ENCODE measurements at places on chromosomes 11 and 22. TPM values are rescaled to one million over a fixed set of nuclear protein-coding genes. Genes with fewer than 3 reads are reported as not detected.
A peak's percentile ranks its signal among the peaks of the same experiment; 100 is the strongest.

SCO2 gene
- 4.5 TPM for total RNA-seq

RASGRP2 gene
- total RNA-seq, result 89.1 TPM

GGTLC2 gene
- not detected for total RNA-seq

SHISAL1 gene
- total RNA-seq, result 3.4 TPM

CST6 gene
- 16.9 TPM for total RNA-seq

DNA sequence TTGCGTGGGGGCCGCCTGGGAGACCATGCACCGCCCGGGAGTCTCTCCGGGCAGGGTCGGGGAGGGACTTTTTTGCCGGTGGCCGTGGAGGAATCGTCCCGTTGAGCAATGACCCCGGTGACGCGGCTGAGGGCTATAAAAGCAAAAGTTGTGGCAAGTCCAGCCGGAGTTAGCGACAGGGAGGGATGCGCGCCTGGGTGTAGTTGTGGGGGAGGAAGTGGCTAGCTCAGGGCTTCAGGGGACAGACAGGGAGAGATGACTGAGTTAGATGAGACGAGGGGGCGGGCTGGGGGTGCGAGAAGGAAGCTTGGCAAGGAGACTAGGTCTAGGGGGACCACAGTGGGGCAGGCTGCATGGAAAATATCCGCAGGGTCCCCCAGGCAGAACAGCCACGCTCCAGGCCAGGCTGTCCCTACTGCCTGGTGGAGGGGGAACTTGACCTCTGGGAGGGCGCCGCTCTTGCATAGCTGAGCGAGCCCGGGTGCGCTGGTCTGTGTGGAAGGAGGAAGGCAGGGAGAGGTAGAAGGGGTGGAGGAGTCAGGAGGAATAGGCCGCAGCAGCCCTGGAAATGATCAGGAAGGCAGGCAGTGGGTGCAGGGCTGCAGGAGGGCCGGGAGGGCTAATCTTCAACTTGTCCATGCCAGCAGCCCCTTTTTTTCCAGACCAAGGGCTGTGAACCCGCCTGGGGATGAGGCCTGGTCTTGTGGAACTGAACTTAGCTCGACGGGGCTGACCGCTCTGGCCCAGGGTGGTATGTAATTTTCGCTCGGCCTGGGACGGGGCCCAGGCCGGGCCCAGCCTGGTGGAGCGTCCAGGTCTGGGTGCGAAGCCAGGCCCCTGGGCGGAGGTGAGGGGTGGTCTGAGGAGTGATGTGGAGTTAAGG, at the start of gene NEAT1:
Gene NEAT1 (plus strand): TSS at position 166 of the 883 bp plus-strand sequence.
- peak; percentile 84 for DNase-seq

DNA sequence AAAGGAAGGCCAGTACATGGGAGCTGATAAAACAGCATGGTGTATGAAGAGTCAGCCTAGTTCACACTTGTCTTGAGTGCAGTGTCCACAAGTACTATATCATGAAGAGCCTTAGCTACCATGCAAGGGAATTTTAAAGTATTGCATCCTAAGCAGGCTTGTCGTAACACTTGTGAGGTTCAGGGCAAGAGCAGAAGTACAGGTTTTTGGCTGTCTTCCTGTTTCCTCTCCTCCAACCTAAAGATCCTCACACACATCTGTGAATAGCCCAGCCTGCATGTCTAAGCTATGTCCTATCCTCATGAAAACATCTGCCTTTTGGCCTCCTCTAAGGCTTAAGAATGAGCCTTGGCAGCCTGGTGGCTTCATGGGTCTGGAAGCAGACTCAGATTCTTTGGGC, 34.6 kb upstream of the TMEM123 start:
- no peak for DNase-seq

GRCh38 chr22:40690370-40690769, 11.1 kb downstream of the MCHR1 start:
- DNase-seq, result no peak

- no peak for DNase-seq
These were observed 12.9 kb downstream of the OLFML1 start for GRCh38 chr11:7498193-7498592.

DNA sequence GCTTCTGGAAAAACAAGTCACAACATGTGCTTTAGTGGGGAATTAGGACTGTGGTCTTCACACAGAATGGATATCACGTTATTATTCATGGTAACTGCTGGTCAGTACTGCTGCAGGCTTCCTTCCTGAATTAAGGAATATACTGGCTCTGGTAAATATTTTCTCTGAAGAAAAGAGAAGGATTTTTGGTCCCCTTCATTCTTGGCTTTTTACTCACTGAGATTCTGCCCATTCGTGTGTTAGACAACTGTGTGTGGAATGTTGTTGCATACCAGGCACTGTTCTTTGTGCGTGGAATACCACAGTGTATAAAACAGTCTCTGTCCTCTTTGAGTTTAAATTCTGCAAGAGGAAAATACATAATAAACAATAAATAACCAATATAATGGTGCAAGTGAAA, 80.3 kb downstream of the ALX4 start:
- DNase-seq, result no peak

GRCh38 chr22:23269441-23270211, 89.3 kb downstream of the BCR start:
- no peak for DNase-seq

DNA sequence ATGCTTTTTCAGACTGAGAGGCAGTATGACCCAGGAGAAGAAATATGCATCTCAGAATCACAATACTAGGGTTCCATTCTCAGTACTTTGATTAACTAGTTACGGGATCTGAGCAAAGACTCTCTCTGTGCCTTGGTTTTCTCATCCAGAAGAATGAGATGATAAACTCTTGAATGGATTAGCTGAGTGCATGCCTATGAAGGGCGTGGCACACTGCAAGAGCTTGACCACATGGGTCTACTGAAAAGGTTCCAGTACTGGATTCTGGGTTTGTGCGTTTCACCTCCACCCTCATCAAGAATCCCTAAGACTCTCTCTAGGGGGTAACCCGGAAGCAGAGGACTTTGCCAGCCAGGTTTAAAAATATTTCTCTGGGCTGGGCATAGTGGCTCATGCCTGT, 25.6 kb downstream of the PGA5 start:
- DNase-seq, result no peak

DNA sequence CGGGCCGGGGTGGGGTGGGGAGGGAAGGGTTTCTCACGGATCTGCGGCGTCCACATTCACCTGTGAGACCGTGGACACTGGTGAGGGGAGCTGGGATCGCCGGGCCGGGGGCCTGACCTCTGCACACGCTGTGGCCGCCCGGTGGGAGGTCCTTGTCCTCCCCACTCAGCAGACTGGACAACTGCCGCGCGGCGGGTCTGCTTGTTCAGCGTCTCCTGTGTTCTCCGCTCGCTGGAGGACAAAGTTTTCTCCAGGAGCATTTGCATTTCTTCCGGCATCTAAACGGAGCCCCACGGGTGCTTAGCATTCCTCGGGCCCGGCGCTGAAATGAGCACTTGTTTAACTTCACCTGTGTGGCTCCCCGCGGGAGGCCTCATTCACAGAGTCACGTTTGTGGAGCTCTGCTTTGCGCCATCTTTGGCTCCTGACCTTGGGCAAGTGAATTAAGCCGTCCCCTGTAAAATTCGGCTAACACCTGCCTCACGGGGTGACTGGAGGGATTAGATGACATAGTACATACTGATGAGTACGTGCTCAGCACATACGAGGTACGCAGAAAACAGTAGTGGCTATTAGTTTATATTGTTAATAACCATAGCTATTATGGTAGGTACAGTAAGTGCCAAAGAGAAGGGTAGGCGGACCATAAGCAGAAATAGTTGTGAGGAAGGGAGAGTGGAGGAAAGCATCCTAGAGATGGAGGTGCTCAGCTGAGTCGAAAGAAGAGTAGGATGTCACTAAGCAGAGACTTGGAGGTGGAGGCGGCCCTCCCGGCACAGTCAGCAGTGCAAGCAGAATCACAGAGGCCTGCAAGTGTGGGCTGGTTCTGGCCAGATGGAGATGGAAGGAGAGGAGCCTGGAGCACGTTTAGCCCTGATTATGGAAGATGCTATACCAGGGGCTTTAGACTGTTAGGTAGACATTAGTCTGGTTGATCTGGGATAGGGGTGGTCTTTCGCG, 885 bp downstream of the TRMU start:
- DNase-seq, result no peak

Data from thoracic aorta (tissue), 2 donors.